ENCODE measurements at places on chromosomes 3 and 15.

GRCh38 chr3:228442-229182, 32.0 kb downstream of the CHL1 start:
- no peaks in the 10 kb centered on the region for H3K36me3 ChIP-seq
- no peak overlapping the region for H3K4me3 ChIP-seq
- H3K27ac ChIP-seq, result no peak overlapping the region
- no peaks in the 10 kb centered on the region for H3K4me1 ChIP-seq
- no peak for DNase-seq

GRCh38 chr3:112995800-112996199, 5.0 kb downstream of the GTPBP8 start:
- H3K4me1 ChIP-seq, result peaks cover 32% of the 10 kb centered on the region
- H3K4me3 ChIP-seq, result no peak overlapping the region
- no peak overlapping the region for H3K27ac ChIP-seq
- DNase-seq, result no peak
- peaks cover 34% of the 10 kb centered on the region for H3K36me3 ChIP-seq

DNA sequence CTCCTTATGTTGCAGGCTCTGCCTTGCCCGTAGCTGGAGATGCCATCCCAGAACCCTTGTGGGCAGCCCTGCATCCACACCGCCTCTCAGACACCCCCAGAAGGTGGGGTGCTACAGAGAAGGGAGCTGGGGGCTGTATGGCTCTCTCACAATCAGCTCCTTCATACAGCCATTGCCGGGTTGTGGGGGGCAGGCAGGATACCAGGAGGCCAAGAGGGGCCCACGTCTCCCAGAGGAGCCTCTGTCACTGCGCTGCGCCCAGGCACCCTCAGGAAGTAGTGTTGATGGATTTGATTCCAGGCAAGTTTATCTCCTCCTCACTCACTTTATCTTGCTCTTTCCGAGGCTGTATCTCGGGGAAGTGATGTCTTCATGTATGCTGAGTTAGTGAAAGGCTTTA, 171.6 kb downstream of the CHDH start:
- H3K36me3 ChIP-seq, result no peaks in the 10 kb centered on the region
- H3K4me1 ChIP-seq, result no peaks in the 10 kb centered on the region
- no peak overlapping the region for H3K27ac ChIP-seq
- no peak overlapping the region for H3K4me3 ChIP-seq
- DNase-seq, result no peak
- no peaks in the 10 kb centered on the region for H3K27me3 ChIP-seq

DNA sequence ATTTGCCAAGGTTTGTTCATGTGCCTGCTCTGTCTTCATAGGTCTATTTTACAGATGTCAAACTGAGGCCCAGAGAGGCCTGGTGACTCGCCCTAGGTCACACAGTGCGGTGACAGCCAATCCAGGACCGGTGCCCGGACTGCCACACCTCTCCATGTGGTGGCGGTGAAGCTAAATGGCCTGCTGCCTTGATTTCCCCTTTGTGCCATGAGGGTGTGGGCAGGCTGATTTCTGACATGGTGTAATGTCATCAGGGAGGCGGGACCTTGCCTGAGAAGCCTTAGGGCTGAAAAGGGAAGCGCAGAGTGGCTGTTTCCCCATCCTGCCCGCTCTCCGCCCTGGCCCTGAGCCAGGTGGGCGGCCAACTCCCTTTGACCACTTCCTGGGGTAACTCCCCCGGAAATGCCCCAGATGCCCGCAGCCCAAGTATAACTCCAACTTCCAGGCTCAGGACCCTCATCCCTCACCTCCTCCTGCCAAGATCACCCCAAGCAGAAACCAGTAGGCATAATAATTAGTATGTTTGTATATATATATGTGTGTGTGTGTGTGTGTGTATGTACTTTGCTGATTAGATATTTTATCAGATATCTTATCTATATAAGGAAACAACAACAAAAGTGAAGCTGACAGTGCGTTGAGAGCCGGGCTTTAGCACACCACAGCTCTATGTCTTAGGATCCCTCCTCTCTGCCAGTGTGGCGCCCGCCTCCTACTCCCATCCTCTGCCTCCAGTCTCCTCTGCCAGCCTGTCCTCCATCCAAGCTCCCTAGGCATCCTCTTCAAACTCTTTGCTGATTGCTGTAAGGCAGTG, 63.9 kb downstream of the IQSEC1 start:
- H3K27ac ChIP-seq, result no peak overlapping the region
- H3K27me3 ChIP-seq, result no peaks in the 10 kb centered on the region
- H3K36me3 ChIP-seq, result no peaks in the 10 kb centered on the region
- H3K4me1 ChIP-seq, result peaks cover 30% of the 10 kb centered on the region

DNA sequence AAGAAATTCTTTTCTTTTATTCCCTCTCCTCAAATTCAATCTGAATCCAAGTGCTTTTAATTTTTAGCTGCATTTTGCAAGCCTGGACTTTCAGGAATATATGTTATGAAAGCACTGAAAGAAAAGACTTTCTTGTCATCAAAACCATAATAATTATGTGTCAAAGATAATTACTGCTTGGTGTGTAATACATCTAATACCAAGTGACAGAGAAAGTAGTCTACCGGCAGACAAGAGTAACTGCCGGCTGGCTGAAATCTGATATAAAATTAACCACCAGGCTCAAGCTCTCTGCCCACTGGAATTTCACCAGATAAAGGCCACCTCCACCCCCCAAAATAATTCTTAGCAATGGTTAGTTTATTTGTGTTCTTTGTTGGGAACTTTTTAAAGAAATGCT, 220.9 kb upstream of the CDIN1 start:
- H3K4me1 ChIP-seq, result no peaks in the 10 kb centered on the region
- H3K36me3 ChIP-seq, result no peaks in the 10 kb centered on the region
- H3K27ac ChIP-seq, result no peak overlapping the region
- no peak for DNase-seq
- no peak overlapping the region for H3K4me3 ChIP-seq
- no peaks in the 10 kb centered on the region for H3K27me3 ChIP-seq

All from DND-41 (cell line).